ENCODE measurements at places on chromosomes 11 and 22.

DNA sequence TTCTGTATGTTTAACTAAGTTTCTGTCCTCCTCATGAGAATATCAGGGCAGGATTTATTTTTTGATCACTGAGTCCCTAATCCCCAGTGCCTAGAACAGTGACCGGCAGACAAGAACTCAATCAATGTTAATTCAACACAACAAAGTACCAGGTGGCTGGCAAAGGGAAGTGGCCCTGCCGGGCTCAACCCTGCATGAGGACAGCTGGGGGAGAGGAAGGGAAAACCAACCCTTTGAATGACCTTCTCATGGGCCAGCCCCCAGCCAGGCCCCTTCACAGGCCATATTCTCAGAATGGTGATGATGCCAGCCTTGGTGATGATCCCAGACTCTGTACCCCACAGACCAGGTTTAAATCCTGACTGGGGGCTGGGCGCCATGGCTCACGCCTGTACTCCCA is 1.4 kb upstream of the MFNG start:
- DNase-seq: no peak

DNA sequence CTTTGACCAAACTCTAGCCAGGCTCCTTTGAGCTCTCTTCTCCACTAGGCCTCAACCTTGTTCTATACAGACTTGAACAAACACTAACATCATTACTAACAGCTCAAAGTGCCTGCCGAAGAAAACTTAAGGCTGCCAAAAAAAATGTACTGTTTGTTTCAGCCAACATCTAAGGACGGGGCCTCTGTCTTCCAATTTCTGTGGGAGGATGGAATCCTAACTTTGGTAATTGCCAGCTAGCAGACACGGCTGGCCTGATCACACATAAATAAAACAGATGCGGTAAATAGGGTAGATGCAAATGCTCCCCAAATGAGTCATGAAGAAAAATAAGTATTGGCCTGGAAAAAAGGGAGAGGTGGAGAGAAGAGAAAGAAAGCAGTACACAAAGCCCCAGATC is 394.3 kb downstream of the TMEM135 start:
- DNase-seq: no peak

GRCh38 chr11:92758241-92758780 is 211.1 kb upstream of the MTNR1B start:
- DNase-seq: no peak

DNA sequence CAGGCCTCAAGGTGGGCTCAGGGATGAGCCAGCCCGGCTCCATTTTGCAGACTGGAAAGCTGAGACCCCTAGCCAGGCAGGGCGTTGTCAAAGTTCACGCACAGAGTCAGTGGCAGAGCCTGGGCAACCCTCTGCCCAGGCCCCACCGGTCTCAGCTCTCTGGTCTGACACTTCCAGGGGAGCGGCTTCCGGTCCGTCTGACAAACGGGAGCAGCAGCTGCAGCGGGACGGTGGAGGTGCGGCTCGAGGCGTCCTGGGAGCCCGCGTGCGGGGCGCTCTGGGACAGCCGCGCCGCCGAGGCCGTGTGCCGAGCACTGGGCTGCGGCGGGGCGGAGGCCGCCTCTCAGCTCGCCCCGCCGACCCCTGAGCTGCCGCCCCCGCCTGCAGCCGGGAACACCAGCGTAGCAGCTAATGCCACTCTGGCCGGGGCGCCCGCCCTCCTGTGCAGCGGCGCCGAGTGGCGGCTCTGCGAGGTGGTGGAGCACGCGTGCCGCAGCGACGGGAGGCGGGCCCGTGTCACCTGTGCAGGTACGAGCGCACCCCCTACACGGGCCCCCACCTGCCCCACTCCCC is 36.0 kb downstream of the CD6 start:
- DNase-seq: no peak

- no peak for DNase-seq
Measured at GRCh38 chr11:61353131-61354067, 8.3 kb downstream of the CYB561A3 start.

- no peak for DNase-seq
Measured at GRCh38 chr22:42309865-42310264, 39.4 kb upstream of the TCF20 start.

DNA sequence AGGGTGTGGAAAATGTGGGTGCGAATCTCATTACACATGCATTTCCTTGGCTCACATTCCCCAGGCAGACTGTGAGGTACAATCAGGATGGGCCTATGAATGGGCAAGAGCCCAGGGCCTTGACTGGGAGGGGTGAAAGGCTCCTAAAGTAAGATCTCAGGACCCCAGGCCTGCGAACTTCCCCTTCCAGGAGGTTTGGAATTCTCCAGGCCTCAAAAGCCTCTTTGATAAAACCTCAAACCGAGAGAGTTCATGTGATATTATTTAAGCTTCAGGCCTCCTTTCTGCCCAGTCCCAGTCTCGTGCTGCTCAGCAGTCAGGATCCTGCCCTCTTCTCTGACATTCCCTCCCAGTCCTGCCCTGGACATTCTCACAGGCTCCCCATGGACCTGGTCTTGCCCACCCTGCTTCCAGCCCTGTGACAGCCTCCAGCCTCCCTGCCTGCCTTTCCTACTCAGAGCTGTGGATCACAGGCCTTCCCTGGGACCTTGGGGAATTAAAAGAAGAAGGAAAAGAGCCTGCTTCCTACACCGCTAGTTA is 37.3 kb upstream of the TEAD1 start:
- DNase-seq: no peak

GRCh38 chr11:56331861-56332491 is 13.9 kb upstream of the OR8K1 start:
- no peak for DNase-seq

DNA sequence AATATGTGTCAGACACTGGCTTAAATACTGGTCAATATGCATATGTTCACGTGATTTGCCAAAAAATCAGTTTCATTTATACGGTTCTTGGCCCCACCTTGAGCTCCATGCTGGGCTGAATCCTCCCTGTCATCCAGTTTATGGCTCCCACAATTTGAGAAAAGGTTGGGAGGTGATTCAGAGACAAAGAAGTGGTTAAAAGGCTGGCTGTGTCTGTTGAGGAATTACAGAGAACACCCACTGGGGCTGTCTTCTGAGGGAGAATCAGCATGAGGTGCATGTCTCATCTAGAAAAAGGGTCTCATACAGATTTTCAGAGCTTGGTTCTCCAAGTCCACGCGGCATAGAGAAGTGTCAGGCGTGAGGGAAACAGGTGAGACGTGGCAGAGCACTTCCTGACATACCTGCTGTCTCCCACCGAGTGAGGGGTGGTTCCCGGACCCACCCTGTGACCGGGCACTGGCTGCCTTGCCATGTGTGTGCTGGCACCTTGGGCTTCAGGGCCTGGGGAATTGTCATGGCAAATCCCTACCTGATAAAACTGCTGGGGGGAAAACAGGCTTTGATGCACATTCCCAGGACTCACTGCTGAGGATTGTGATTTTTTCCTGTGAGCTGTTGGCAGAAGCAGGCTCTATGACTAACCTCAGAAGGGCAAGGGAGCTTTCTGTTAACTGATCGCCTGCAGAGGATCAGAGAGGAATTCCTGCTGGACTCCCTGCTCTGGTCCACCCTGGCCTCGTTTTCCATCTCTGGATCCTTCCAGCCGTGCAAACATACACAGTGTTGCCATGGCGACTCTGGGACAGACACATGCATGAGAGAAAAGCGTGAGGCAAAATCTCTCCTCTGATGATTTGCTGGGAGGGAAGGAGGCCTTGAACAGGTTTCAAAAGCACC is 223.6 kb downstream of the ADAMTS15 start:
- no peak for DNase-seq

DNA sequence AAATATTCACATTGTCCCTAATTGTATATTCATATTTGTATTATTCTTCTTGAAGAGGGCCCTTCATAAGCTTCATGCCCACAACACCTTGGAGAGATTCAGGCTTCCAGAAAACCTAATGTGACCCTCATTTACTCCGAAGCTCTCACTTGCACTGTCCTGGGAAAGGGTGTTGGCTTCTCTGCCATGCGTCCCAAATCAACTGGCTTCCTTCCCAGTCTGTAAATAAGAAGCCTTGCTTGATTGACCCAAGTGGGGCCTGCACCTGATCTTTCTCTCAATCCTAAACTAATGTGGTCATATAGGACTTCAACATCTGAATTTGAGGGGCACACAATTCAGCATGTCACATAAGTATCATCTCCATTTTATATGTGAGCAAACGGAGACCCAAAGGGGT is 40.5 kb upstream of the ZBTB16 start:
- no peak for DNase-seq

DNA sequence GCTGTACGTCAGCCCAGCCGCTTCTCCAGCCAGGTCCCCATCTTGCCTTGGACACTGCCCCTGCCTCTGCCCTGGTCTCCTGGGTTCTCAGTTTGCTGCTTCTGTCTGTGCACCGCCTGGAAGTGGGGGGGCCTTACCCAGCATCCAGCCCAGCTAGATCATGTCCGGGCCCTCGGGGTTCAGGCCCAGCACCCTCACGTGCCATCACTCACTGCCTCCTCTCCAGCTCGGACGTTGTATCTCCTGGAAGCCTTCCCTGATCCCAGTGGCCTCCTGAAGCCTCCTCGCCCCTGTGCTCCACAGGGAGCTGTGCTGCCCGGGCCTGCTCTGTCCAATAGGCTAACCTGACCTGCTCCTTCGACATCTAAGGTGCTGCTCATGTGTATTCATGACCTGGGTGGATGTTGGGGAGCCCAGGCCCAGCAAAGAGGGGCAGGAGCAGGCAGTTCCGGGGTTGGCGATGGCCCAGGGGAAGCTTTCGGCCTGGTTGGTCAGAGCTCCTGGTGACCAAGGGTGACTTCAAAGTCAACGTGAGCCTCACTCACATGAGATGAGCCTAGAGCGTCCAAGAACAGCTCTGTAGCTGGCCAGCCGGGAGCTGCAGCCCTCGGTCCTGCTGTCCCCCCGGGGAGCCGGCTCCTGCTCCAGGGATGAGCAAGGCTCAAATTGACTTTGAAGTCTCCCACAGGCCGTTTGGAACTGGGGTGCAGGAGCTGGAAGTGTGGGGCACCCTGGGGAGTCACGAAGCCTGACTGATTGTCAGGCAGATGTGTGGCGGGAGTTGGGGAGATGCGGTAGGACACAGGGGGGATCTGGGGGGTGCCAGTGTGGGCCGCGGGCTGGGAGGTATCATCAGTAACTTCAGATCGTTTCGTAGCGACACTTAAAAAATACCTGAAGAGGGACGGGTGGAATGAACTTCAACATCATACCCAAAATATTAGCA is 5.2 kb upstream of the ASCL2 start:
- DNase-seq: no peak

DNA sequence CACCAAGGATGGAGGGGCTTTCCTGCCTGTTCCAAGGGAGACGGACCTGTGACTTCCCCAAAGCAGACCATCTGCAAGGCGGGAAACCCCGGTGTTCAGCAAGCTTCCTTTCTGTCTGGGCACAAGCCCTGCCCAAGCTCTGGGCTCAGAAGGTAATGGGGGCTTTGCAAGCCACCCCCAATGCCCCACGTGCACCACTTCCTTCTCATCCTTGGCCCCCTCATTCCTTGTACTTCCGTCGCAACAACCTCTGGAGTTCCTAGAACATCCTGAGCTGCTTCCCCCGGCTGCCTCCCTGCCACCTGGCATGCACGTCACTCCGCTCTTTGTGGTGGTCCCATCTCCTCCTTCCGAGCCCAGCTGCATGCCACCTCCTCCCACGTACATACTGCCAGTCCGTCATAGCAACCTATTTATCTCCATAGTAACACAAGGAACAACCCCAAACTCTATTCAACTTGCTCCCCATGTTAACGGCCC is 3.9 kb downstream of the MYEOV start:
- peak; percentile 54 for DNase-seq

- no peak for DNase-seq
Measured at GRCh38 chr11:75497788-75498409, 27.8 kb downstream of the GDPD5 start.

GRCh38 chr11:11989774-11990744 is 18.4 kb downstream of the DKK3 start:
- DNase-seq: no peak

- DNase-seq: no peak
Measured at GRCh38 chr22:48090332-48090672, 1327.9 kb downstream of the TBC1D22A start.

DNA sequence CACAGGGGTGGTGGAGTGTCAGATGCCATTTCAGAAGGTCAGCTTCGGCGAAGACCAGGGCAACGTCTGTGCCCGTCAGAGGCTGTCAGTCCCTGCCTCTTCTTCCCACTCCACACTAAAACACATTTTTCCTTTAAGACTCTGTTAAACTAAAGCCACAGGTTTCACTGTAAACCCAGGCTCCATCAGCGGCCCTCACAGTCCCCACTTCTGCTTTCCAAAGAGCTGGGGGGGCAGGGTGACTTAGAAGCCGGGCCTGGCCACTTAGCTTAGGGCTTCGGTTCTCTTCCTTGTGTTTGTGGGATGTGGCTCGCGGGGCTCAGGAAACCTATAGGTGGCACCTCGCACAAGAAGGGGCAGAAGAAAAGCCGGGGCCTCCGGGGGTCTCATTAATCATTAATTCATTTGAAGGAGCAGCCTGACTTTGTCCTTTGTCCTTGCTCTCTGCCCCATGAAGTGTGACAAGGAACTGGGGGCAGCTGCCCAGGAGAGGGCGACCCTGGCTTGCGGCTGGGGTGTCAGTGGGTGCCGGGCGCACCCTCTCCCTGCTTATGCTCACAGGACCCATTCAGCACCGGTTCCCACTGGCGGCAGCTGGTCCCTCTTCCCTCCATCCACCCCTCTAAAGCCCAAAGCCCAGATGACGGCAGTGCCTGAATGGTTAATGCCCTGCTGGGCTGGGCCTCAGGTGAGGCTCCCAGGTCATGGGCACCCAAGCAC is 4.1 kb downstream of the SLC25A45 start:
- no peak for DNase-seq

DNA sequence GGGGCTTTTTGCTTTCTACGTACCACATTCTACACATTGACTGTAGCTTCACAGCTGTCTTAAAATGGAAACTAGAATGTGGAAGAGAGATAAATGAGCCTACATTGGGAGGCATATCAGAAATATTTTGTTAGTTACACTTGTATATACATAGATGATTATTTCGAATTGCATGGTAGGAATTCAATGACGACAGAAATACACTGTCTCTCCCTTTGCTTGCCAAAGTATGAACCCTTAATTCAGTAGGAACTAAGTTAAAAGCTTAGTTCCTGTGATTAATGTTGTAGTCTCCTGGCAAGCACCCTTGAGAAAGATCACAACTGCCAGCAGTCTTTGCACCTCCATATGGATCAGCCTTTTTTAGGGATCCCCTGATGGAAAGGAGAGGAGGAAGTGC is 10.1 kb downstream of the C11orf87 start:
- no peak for DNase-seq

DNA sequence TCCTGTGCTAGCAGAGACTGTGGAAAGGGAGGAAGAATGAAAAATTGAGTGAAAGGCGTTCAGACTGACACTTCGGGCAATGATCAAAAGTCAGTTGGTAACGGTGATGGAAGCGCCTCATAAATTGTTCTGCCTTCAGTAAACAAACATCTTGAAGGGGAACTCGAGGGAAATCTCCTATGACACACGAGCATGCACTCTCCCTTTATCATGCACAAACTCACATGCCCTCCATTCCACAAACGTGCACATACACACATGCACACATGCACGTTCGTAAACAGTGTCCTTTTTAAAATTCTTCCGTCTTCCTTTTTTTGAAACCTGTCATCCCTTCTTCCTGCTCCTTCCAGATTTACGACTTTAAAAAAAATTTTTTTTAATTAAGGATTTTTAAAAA is 77.8 kb upstream of the TMEM45B start:
- DNase-seq: no peak
